ENCODE measurements at places on chromosomes 7 and 10.

GRCh38 chr7:105837765-105838626, 38.4 kb downstream of the ATXN7L1 start:
- no peak for DNase-seq

DNA sequence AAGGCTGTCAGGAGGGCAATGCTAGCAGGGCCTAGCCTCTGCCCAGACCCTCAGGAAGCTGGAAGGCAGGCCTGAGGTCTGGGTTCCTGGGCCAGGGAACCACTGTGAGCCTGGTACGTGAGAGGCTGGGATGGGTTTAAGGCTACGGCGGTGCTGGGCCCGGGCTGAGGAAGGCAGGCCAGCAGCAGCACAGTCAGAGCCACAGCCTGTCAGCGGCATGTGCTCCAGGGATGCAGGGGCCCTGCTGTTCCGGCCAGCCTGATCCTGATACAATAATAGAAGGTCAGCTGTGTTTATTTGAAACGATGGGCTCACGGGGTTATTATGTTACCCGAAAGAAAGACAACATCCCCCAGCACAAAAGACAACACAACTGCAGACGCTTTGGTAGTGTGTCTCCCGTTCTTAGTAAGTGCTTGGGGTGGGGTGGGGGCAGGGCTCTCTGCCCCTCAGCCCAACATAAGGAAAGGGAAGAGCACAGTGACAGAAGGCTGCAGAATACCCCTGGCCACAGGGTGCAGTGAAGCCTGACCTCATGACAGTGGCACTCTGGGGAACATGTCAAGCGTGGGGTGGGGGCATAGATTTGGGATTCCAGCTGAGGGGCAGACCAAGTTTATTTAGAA, 95.0 kb downstream of the COL13A1 start:
- no peak for DNase-seq

- DNase-seq, result no peak
Observed at GRCh38 chr10:28558923-28559508, 26.1 kb downstream of the WAC start.

DNA sequence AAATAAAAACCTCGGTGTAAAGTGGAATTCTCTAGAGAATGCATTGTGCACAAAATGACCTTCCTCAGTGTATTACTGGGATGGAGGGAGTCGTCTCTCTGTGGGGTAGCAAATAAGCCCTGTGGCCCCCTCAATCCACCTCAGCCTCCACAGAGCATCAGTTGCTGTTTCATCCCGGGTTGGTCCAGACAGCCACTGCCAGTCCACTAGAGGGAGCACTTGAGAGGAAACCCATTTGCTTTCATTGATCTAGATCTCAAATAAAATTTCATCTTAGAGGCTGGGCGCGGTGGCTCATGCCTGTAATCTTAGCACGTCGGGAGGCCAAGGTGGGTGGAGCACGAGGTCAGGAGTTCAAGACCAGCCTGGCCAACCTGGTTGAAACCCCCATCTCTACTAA, 1128.7 kb downstream of the CNTNAP2 start:
- no peak for DNase-seq

GRCh38 chr7:147519062-147519461, 1071.5 kb upstream of the C7orf33 start:
- no peak for DNase-seq

DNA sequence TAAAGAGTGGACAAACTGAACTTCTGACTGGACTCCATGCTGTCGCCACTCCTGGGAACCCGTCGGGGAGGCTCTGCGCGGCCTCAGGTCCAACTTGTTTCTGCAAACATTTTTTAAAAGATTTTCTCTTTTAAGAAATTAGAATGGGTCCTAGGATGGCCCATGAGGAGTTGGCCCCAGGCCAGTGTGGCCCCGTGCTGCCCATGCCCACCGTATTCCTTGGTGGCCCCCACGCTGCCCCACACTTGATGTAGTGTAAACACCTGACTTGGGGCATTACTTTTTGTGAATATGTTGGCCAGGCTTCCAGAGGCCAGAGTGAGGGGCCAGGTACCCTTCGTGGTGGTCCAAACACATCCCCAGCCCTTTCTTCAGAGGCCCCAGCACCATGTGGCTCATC, 19.3 kb downstream of the ZNF316 start:
- no peak for DNase-seq

DNA sequence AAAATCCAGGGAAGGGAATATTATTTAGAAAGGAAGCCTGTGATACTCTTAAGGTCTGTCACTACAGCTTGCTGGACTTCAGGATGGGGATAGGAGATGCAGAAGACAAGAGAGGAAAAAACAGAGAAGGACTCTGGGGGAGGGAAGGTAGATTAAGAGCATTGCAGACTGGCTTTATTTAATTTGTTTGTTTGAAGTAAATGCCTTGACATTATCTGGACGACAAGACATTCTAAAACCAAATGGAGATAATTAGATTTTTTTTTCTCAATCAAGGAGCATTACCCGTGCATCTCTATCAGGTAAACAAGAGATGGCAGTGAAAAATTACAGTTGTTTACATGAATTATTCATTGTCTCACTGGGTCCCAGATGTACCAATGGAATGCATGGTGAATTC, 24.3 kb downstream of the ACTA2 start:
- DNase-seq, result no peak

- DNase-seq, result no peak
Observed at GRCh38 chr7:28595076-28595475, 182.8 kb downstream of the CREB5 start.

DNA sequence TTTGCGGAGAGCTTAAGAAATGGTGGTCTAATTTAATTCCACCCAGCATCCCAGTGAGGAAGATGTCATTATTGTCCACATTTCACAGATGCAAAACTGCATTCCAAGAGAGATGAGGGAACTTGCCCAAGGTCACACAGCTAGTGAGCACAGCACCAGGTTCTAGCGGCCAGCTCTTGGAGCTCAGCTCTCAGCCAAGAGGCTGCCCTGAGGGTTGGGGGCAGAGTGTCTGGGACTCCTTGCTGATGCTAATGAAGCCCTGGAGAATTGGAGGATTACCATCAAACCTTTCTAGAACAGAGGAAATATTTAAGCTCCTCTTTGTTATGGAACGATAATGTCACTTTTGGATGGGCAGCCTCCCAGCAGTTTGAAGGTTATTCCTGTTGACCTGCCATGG, 48.0 kb downstream of the PLPP4 start:
- no peak for DNase-seq

- no peak for DNase-seq
Observed at GRCh38 chr10:47020471-47020870, 109.2 kb downstream of the PTPN20 start.

GRCh38 chr10:114686013-114686412, 27.9 kb upstream of the ABLIM1 start:
- DNase-seq, result no peak

DNA sequence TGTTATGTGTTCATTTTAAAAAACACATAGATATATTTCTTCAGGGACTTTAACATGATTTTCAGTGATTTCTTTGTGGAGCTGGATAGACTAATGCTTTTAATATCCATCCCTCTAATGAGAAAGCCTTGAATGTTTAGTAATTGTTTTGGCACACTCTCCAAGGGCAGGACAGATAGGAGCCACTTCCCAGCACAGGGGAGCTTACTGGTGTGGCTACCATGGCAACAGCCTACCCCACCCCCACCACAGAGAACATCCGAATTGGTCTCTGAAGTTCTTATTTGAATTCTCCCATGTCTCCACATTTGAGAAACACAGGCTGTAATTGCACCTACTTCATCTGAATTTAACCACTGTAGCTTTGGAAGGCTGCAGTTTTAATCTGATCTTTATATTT, 87.7 kb downstream of the PRKG1 start:
- no peak for DNase-seq

GRCh38 chr10:71888623-71889387, 37.8 kb upstream of the PSAP start:
- DNase-seq, result peak; percentile 6

DNA sequence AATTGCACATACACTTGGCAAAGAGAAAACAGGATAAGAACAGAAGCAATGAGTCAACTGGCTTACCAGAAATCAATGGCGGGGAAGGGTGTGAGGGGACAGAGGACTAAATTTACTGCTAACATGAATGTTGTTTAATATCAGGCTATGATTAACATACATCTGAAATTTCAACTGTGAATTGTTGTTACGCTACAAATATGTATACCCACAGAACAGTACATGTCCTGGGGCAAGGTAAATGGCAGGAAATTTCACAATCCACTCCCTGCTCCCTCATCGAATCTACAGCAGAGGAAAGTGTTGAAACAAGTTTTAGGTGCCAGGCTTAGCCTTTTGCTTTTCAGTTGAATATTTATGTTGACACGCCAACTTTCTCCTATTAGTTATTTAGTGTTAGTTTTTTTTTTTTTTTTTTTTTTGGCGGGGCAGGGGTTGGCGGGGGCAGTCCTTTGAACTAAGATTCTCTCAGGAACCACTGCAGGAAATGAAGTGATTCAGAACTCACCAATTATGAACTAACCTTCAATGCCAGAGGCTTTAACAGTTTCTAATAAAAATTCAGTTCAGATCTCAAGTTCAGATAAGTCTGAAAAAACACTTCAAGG, 99.0 kb downstream of the UBE2H start:
- DNase-seq, result no peak
